ENCODE measurements at places on chromosomes 4 and X. TPM values are rescaled to one million over a fixed set of nuclear protein-coding genes. Genes with fewer than 3 reads are reported as not detected.
A peak's percentile ranks its signal among the peaks of the same experiment; 100 is the strongest.

DNA sequence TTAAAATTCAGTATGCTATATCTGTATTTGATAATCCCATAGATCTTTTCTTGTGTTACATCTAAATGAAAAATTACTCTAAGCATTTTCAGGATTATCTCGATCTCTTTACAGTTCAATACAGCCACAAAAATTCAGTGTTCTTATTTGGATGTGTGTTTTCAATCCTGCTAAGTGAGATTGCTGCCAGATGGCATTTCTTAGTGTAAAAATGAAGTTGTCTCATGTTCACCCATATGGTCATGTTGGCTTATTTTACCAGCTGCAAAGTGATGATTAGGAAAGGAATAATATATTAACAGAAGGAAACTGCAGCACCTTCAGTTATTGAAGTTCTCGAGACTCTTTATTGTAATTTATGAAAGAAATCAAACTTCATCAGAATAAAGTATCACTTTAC is 12.1 kb upstream of the FAM47A start:
- no peak for DNase-seq

Gene NUDT10
- 1.3 TPM for total RNA-seq

Gene AMOT
- 15.1 TPM for total RNA-seq

Gene CXCL6
- total RNA-seq, result 0.64 TPM

GRCh38 chrX:112654871-112655270 is 24.9 kb downstream of the LHFPL1 start:
- DNase-seq, result peak; percentile 13

GRCh38 chr4:149897783-149898182 is 82.1 kb upstream of the IQCM start:
- peak; percentile 26 for DNase-seq

DNA sequence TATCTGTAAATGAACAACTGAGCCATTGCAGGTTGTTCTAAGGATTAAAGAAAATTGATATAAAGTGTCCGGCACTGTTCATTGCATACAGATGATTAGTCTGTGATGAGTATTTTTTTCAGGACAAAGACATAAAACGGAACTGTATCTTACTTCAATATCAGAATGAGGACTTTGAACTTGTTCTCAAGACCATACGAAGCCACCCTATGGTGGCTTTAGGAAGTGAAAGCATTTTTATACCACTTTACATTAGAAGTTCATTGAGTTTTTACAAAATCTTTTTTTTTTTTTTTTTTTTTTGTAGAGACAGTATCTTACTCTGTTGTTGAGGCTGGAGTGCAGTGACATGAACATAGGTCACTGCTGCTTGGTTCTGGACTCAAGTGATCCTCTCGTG is 45.2 kb upstream of the TRIM2 start:
- no peak for DNase-seq

Gene NAA10
- total RNA-seq, result 59.9 TPM

DNA sequence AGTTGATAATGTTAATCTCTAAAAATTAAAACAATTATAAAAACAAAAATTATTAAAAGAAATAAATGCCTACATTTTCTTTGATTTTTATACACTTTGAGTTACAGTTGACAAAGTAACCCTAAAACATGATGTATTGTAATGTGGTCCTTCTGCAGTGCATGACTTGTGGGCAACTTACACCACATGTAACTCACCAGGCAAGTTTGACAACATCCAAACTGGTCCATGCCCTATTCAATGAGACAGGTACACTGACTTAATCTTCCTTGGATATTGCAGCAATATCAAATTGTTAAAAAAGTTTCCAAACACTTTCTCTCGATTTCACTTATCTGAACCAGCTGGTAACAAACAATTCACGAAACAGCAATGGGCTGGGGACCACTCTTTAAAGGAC is 81.5 kb downstream of the FTHL17 start:
- no peak for DNase-seq

DNA sequence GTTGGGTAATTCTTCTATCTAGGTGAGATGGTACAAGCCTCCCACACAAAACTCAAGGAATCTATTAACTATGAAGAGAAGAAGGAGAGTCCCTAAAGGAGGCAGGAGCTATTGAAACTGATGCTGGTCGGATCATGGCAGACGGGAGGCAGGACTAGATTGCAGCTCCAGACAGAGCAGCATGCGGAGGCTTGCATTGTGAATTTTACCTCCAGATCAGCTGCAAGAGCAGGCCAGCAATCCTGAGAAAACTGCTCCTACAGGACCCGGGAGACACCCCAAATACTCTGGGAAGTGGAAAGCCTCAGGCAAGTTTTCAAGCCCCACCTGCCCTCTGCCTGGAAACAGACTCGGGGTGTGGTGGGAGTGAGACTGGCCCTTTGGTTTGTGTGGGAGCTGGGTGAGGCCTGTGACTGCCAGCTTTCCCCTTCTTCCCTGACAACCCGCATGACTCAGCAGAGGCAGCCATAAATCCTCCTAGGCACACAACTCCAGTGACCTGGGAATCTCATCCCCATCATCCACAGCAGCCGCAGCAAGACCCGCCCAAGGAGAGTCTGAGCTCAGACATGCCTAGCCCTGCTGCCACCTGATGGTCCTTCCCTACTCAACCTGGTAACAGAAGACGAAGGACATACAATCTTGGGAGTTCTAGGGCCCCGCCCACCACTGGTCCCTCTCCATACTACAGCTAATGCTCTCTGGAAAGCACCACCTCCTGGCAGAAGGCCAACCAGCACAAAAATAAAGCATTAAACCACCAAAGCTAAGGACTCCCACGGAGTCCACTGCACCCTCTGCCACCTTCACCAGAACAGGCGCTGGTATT is 30.9 kb downstream of the GATB start:
- peak; percentile 47 for DNase-seq

DNA sequence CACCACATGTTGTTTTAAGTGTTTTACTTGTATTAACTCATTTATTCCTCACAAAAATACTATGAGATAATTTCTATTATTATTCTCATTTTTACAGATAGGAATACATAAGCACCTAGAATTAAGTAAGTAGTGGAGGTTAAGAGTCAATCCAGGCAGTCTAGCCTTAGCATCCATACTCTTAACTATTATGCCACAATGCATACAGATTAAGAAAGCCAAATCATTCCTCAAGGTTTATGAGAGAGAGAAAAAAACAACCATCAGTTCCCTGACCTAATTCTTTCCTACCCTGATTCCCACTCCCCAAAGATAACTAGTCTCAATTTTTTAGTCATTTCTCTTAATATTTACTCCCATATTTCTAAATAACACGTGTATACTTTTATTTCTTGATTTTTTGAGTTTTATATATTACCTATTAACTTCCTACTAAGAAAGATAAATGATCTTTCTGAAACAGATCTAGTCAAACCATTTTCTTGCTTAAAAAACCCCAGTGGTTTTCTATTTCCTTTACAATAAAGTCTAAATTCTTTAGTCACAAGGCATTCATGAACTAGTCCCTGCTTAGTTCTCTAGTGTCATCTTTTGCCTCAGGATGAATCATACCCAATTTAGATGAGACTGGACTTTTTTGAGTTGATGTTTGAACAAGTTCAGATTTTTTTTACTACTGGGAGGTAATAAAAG is 16.0 kb downstream of the UBA6 start:
- DNase-seq, result no peak

- DNase-seq, result peak; percentile 46
Observed at GRCh38 chr4:38870098-38870808, 2.6 kb downstream of the FAM114A1 start.

DNA sequence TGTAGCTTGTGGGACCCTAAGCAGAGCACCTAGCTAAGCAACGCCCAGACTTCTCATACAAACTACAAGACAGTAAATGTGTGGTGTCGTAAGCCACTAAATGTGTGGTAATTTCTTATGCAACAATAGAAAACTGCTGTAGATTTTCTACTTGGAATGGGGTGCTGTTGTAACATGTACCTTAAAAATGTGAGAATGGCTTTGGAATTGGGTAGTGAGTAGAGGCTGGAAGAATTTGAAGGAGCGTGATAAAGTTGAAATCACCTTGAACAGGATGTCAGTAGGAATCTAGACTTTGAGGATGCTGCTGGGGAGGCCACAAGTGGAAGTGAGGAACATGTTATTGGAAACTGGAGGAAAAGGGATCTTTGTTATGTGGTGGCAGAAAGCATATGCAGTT is 43.2 kb upstream of the FUNDC1 start:
- DNase-seq, result no peak

DNA sequence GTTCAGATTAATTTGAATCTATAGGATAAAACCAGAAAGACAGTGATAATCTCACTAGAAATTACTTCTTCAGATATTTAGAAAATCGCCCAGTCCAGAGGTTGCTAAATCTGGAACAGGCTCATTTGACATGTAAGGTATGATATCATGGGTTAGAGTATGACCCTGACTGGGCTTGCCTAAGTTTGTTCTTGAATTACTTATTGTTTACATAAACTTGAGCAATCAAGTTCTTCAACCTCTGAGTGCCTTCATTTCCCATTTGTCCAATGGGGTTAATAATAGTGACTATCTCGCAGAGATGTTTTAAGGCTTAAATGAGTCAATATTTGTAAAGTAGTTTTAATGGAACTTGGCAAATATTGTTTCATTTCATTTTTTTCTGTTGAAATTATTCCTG is 1947.6 kb upstream of the IGFBP7 start:
- no peak for DNase-seq

DNA sequence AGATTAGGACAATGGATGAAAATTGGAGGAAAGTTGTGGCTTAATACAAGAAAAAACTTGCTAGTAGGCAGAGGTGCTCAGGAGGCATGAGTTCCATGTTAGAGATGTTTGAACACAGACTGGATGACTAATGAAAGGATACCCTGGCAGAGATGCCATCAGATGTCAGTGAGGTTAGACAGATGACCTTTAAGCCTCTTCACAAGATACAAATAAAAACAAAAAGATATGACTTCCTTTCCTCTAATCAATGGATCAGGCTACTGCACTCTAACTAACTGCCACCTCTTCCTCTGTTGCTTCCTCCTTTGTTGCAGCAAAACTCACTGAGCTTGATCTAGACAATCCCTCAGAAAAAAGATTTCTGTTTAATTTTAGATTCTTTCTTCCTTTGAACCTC is 14.7 kb downstream of the STAP1 start:
- DNase-seq, result no peak

DNA sequence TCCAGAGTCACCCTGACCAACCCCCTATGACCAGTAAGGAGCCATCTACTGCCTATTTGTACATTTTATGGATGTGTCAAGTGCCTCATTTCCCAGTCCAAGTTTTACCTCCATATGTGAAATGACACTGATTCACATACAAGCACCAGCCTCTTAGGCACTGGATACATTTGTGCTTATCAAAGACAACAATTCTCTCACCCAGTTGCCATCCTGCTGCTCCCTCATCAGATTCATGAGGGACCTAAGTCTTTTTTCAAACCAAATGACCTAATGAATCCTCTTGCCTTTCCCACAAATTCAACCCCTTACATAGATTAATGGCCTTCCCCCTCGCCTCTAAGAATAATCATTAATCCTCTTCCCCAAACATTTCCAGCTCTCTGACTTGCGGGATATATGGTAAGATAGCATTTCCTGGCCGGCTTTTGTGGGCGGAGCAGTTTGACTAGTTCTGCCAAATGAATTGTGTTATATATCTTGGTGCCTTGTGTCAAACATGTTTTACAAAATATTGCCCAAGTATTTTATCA is 233.9 kb downstream of the ARAP2 start:
- no peak for DNase-seq

DNA sequence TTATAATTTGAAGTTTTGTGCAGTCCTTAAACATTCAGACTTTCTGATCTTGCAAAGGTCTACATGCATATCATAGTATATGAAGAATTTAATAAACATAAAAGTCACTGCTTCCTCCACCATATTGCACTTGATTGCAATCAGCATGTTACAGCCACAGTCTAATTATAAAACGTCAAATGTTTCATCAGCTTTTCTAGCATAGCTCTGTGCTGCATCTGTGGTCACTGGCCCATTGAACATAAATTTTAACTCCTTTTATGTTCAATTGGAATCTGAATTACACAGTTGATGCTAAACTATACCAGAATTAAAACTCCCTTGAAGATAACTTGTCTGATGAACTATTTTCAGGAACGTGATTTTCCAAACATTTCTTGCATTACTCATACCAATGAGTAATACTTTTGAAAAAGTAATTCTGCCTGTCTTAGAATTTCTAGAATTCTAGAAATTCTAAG is 329.1 kb downstream of the GALNTL6 start:
- peak; percentile 22 for DNase-seq

GRCh38 chr4:132593717-132594400 is 555.2 kb upstream of the PCDH10 start:
- no peak for DNase-seq

DNA sequence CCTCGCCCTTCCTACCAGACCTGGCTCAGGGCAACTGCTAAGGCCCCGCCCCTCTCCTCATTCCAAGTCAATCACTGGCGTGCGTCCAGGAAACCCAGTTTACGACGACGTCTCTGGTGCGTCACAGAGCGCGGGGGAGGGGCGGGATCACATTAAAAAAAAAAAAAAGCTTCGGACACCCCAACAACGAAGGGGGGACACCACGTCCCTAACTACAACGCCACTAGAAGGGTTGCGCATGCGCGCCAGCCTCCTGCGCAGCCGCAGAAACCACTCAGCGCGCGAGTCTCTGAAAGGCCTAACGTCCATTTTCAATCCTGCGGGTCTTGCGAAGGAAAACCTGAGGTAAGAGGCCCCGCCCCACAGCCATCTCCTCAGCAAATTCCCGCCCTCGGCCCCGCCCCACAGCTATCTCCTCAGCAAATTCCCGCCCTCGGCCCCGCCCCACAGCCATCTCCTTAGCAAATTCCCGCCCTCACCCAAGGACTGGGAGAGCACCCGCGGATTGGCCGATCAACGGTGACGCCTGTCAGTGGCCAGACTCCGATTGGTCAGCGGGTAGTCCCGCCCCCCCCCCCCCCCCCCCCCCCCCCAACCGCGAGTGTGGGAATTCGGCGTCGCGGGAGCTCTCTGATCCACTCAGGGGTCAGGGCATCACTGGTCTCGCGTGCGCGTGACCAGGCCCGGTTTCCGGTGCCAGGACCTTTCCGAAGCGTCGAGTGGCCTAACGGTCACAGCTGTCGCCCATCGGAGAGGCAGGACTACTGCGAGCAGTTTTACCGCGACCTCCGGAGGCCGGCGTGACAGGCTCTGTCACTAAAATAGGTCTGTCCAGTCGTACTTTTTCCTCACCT is at the start of gene SCML1:
Gene SCML1, plus strand, starts transcription at position 638 of the 854 bp plus-strand sequence. CDS start 6,694 bp downstream, outside the sequence.
- peak; percentile 97 for DNase-seq

- DNase-seq, result no peak
Observed at GRCh38 chrX:109997786-109998452, 5.0 kb upstream of the TMEM164 start.

GRCh38 chr4:119709418-119709817 is 80.8 kb upstream of the PDE5A start:
- no peak for DNase-seq

Gene RASL11B
- total RNA-seq, result 1.3 TPM

DNA sequence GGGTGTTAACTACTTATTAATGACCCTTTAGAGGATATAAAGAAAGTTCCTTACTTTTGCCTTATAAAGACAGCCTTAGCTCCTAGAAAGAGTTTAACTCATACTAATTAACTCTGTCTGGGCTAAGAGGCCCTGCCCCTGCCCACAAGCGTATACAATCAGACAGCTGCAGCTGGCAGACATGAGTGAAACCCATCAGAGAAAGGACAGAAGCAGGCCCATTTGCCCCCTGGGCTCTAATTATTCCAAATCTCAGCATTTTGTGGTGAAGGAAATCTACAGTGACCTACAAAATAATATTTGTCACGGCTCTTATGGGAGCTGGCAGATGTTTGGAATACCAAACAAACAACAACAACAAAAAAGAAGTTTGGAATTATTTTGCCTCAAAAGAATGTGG is 71.8 kb downstream of the CHRDL1 start:
- no peak for DNase-seq

Measured in fibroblast of villous mesenchyme (primary cell).